Thoracic aorta (tissue), 2 donors: ENCODE measurements at places on chromosomes 16 and 17.

GRCh38 chr16:81238296-81239011 lies at the start of gene BCO1:
BCO1 (plus strand) TSS chr16:81238689; CDS start chr16:81238909, 220 bp downstream.
- H3K27me3 ChIP-seq, result no peaks in the 10 kb centered on the region
- no peak within 1 kb of the TSS for H3K27ac ChIP-seq
- H3K4me3 ChIP-seq, result peak within 1 kb of the TSS; percentile 68

DNA sequence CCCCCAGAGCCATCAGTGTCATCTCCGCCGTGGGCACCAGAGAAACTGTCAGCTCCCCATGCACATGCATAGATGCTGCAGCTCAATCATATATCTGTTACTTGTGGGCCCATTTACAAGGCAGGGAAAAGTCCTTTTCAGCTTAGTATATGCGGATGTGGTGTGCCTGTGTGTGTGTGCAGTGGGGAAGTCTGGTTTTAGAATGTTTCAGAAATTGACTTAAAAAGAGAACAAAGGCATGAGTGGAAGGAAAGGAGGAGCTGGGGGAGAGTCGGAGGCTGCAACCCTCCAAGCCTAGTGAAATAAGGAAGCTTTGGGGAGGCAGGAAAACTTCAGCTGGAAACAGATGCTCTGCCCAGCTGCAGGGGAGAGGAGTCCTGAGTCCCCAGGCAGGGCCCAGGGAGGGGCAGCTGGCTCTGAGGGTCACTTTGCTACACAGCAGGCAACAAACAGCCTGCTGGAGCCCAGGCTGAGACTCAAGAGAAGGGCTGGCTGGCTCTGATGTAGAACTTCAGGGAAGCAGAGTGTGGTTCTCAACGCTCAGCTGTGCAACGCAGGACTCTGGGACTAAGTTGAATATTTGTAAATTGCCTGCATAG lies 11.1 kb upstream of the CD300LD start:
- H3K4me3 ChIP-seq, result no peak overlapping the region
- H3K27me3 ChIP-seq, result no peaks in the 10 kb centered on the region
- H3K36me3 ChIP-seq, result no peaks in the 10 kb centered on the region

- H3K4me1 ChIP-seq, result peaks cover 61% of the 10 kb centered on the region
- H3K4me3 ChIP-seq, result no peak overlapping the region
- no peaks in the 10 kb centered on the region for H3K36me3 ChIP-seq
- peak overlapping the region; percentile 90 for H3K27ac ChIP-seq
Observed at GRCh38 chr16:69859105-69859989, 91.8 kb upstream of the CLEC18A start.

GRCh38 chr17:56976941-56977608 lies 856 bp upstream of the SCPEP1 start:
- H3K4me1 ChIP-seq, result peaks cover 9% of the 10 kb centered on the region
- peak overlapping the region; percentile 93 for H3K4me3 ChIP-seq
- no peaks in the 10 kb centered on the region for H3K36me3 ChIP-seq
- H3K27ac ChIP-seq, result no peak overlapping the region
- H3K27me3 ChIP-seq, result no peaks in the 10 kb centered on the region
- DNase-seq, result no peak

DNA sequence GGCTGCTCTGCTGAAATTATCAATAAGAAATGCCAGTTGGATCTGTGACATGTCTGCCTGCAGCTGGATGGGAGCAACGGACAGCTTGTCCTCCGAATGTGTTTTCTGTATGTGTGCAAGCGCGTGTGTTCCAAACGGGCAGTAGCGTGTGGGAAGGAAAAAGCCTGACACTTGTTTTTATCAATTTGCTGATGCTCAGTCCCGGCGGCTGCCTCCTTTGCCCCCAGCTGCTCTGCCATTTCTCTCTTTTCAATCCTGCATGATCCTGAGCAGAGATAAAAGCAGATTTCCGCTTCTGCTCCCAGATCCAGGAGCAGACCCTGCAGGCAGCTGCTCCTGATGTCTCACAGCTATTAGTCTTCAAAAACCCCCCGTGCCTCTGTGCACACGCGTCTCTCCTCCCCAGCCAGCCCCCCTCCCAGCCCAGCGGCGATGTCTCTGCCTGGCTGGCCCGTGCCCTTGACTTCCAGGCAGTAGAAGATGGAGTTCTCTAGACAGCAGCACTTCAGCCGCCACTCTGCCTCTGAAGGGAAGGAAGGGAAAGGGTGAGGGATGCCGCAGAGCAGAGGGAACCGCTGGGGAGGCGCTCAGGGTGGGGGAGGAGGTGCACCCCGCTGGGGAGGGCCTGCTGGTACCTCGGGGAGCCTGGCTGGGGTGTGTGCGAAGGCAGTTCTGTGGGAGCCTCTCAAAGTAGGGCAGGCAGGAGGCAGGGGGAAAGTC lies 4.1 kb downstream of the PRCD start:
- no peak for DNase-seq
- peaks cover 11% of the 10 kb centered on the region for H3K4me1 ChIP-seq
- no peaks in the 10 kb centered on the region for H3K36me3 ChIP-seq
